Liver (tissue), 10 donors: ENCODE measurements at places on chromosomes 12 and 14.

DNA sequence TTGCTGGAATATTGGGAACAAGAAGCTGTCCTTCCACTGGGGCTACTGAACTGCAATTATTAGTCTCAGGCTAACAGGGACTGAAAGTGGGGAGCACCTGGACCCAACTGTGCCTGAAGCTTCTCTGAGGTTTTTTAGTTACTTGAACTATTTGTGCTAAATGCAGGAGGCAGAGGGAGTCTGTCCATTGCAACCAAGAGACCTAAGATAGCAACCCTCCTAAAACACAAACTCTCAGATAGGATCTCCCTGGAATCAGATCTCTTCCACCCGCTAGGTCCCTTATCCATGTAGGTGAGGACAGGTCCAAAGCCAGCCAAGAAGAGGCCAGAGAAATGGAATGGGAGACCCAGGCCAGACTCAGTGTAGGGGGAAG is 58.1 kb downstream of the NCOR2 start:
- DNase-seq: no peak

- DNase-seq: no peak
Observed at GRCh38 chr12:102631274-102631673, 150.9 kb upstream of the IGF1 start.

DNA sequence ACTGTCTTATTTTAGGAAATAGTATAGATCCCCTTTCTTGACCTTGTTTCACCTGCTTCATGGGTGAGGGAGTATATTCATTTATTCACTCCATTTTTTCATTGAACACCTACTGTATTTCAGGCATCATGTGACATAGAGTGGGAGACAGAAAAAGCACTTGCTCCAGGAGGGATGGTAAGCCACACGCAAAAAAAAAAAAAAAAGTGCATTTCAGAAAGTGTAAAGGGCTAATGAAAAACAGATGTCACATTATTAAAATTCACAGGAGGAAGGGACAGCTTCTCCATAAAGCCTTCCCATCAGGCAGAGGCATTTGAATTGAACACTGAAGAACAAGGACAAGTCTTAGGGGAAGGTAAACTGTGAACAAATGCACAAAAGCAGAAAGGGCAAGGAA is 7.5 kb downstream of the SLC8A3 start:
- DNase-seq: no peak

GRCh38 chr14:20631023-20631879 is 10.2 kb downstream of the OR6S1 start:
- no peak for DNase-seq

GRCh38 chr12:126960221-126960620 is 1306.7 kb upstream of the TMEM132C start:
- no peak for DNase-seq

DNA sequence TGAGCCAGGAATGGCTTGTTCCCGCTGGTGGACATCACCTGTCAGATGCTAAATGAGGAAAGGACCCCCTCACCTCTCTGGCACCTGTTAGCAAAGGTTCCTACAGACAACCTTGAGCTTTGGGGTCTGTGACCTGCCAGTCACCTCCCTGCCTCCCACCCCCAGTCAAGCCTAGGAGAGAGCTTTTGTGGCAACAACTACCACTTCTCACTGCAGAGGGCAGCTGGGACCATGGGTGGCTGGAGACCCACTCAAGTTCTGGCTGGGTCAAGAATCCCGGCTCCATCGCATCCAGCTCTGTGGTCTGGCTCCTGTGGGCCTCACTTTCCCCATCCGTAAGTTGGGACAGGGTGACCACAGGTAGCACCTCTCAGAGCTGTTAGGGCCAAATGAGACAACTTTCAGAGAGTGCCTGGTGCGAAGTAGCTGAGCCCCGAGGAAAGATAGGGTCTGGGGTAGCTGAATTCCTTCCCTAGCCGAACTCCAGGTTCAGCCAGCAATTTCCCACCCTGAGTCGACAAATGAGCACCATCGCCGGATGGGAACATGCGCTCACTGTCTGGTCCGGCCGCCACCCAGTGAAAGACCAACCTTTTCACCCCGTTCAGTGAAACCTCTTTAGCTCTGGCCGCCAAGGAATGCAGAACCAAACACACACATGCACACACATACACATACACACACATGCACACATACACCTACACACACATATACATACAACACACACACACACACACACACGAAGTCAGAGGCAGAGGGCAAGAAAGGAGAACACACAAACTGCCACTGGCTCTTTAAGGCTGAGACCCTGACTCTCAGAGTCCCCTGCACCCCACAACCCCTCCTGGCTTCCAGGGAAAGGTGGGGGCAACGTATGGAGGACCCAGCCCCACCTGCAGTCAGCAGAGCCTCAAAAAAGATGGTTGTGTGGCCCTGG is 1.9 kb downstream of the TMEM119 start:
- DNase-seq: no peak

- no peak for DNase-seq
Observed at GRCh38 chr14:42532194-42532593, 925.5 kb downstream of the LRFN5 start.
